ENCODE measurements at places on chromosomes 16 and 17.

DNA sequence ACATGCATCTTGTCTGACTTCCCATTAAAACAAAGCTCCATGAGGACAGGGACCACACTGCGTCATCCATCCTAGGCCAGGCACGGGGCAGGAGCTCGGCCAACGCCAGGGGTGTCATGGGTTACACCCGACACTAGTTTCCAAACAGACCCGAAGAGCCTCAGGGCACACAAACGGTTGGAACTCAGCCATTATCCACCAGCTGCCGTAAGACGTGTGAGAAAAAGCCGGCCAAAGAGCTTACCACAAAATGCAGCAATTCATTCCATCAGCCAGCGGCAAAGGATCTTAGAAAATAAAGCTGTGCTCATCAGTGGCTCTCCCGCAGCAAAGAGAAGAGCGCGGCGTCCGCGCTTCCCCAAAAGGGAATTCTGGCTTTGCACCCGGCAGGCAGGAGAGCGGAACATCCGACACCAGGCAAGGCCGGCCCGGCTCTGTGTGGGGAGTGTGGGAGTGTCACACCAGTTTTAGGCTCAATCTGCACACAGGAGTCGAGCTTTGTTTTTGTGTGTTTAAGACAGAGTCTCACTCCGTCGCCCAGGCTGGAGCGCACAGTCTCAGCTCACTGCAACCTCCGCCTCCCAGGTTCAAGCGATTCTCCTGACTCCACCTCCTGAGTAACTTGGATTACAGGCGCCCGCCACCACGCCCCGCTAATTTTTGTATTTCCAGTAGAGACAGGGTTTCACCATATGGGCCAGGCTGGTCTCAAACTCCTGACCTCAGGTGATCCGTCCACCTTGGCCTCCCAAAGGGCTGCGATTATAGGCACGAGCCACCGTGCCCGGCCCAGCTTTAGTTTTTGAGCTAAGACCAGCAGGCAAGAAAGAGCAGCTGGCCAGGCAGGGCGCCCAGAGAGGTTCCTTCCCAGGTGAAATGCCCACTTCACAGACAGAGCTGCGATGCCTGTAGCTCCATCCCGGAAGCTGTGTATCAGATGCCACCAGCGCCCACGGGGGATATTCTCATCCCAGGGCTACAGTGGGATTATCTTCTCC lies 1.5 kb downstream of the SLC38A8 start:
- no peak for DNase-seq

DNA sequence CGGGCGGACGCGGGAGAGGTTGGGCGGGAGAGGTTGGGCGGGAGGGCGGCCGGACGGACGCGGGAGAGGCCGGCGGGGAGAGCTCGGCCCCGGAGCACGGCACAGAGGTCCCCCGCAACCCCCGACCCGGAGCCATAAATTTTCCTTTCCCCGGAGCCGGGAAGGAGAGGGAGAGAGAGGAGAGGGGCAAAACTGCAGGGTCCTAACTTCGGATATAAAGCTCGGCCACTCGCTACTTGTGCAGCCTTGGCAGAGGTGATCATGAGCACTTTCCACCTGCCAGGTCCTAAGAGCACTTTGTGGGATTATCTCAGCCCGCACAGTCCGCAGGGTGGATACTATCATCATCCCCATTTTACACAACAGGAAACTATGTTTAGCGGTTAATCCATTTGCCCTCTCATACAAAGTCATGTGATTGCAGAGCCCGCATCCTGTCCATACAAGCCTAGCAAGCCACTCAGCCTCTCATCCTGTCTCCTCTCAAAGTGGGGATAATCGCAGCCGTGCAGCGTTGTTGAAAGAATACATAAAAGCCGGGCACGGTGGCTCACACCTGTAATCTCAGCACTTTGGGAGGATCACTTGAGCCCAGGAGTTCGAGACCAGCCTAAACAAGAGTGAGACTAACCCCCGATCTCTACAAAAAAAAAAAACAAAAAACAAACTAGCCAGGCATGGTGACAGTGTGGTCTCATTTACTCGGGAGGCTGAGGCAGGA lies 780 bp upstream of the DCAKD start:
- DNase-seq, result no peak

GRCh38 chr16:54422569-54422978 lies 136.0 kb upstream of the IRX3 start:
- no peak for DNase-seq

DNA sequence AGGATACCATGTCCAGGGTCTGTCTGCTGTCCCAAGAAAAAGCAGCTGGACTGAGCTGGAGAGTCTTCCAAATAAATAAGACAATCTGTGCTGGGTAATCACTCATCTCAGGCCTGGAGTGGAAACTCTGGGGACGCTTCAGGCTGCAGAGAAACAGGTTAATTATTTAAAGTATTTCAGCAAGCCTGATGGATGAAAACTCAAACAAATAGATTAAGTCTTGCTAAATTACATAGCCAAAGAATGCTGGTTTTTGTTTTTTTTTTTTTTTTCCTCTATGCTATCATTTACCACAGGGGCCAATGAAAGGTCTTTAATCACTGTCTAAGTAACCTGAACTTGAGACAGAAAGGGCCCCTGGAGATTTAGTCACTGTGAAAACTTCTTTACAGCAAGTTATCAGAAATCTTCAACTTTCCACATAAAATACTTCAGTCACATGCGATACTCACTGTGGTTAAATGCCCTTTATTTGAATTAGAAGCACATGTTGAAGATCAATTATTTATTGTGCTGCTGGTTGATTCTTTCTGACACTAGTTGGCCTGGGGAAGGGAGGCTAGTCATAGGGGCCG lies 31.0 kb upstream of the KCNJ2 start:
- peak; percentile 35 for DNase-seq

DNA sequence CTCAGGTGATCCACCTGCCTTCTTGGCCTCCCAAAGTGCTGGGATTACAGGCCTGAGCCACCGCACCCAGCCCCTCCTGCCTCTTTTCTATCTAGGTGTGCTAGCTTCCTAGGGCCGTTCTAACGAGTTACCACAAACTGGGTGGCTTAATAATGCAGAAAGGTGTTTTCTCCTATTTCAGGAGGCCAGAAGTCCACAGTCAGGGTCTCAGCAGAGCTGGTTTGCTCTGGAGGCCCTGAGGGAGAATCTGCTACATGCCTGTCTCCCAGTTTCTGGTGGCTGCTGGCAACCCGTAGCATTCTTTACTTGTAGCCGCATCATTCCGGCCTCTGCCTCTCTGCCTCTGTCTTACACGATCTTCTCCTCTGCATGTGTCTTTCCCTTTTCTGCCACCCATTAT lies 89.2 kb downstream of the NTN1 start:
- DNase-seq, result no peak

DNA sequence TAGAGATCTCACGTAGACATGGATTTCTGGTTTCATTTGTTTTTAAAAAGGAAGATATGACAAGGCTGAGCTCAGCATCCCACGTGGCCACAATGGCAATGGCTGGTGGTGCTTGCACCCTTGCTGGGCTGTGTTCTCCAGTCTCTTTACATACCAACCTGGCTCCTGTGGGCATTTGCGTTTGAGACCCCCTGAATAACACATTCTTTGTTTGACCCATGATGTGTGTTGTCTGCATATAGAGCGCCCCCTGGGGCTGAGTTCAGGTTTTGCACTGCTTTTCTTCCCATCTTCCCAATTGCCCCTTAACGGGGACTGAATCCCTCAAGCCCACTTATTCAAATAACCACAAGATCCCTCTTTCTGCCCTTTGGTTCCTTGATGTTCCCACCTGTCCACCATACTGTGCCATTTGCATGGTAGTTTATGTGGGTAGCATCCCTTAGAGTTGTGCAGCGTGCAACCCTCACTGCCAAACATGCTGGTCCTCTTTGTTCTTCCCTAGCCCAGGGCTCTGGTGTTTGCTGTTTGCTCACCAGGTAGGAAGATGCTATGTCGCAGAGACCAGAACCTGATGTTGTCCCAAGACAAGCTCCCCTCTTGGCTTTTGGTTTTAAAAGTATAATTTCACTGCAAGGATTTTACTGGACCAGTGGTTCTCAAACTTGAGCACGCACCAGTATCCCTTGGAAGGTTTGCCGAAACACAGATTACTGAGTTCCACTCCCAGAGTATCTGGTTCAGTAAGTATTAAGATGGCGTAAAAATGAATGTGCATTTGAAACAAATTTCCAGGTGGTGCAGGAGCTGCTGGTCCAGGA lies 38.5 kb upstream of the NKD1 start:
- DNase-seq, result no peak

- no peak for DNase-seq
These were observed 233.4 kb downstream of the FTO start for GRCh38 chr16:53937161-53937880.

- DNase-seq, result no peak
These were observed 25.1 kb upstream of the CCNF start for GRCh38 chr16:2404099-2404498.

Data from fibroblast of skin of left biceps (primary cell).